Endodermal cell (in vitro differentiated cells): ENCODE measurements at places on chromosomes 3 and 15. TPM values are rescaled to one million over a fixed set of nuclear protein-coding genes. Genes with fewer than 3 reads are reported as not detected.

GOLGA8R gene
- 0.31 TPM in 1 of 2 replicates, not detected in the other for total RNA-seq

DNA sequence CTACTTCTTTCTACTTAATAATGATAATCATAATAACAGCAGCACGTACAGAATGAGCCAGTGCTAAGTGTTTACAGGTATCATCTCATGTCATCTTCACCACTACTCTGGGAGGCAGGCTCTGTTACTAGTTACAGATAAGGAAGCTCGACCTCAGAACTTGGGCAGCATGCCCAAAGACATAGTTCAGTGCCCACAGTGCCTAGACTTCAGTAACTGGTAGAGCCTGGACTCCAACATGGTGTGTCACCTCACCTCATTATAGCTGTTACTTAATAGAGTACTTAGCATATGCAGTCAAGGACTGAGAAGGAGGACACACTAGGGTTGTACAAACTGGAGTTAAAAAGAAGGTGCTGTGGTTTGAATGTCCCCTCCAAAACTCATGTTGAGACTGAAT, 7.6 kb downstream of the GADL1 start:
- no peak overlapping the region for H3K4me3 ChIP-seq
- no peaks in the 10 kb centered on the region for H3K4me1 ChIP-seq
- no peak overlapping the region for H3K27ac ChIP-seq
- no peaks in the 10 kb centered on the region for H3K27me3 ChIP-seq

- H3K4me1 ChIP-seq: no peaks in the 10 kb centered on the region
- H3K36me3 ChIP-seq: no peaks in the 10 kb centered on the region
- no peak overlapping the region for H3K4me3 ChIP-seq
- no peak overlapping the region for H3K27ac ChIP-seq
- H3K27me3 ChIP-seq: no peaks in the 10 kb centered on the region
These were observed 26.0 kb upstream of the BOC start for GRCh38 chr3:113185194-113185835.

GATM gene
- total RNA-seq: 32.4 and 35.2 TPM in 2 replicates

DNA sequence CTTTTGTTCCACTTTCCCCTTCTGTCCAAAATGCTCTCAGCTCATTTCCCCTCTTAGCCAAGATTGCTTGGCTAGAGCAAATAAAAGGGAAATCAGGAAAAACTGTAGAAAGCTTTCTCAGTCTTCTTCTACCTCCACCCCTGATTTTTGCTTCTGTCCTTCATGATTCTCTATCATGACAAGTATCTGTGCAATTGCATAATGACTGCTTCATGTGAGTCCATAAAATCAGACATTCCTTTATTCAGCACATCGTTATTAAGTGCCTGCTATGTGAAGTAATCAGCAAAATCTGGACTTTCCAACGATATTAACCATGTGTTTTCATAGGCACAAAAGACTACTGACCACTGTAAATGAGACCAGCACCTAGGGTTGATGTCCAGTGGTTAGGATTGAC, 321.5 kb upstream of the CBLB start:
- no peaks in the 10 kb centered on the region for H3K36me3 ChIP-seq
- no peaks in the 10 kb centered on the region for H3K4me1 ChIP-seq
- H3K27me3 ChIP-seq: no peaks in the 10 kb centered on the region
- no peak overlapping the region for H3K4me3 ChIP-seq
- DNase-seq: no peak
